ENCODE measurements at places on chromosomes 2 and 18.

GRCh38 chr2:1459727-1460126 is 46.5 kb downstream of the TPO start:
- no peak for DNase-seq

- DNase-seq = no peak
These were observed 29.3 kb downstream of the BCL2L11 start for GRCh38 chr2:111149882-111150455.

DNA sequence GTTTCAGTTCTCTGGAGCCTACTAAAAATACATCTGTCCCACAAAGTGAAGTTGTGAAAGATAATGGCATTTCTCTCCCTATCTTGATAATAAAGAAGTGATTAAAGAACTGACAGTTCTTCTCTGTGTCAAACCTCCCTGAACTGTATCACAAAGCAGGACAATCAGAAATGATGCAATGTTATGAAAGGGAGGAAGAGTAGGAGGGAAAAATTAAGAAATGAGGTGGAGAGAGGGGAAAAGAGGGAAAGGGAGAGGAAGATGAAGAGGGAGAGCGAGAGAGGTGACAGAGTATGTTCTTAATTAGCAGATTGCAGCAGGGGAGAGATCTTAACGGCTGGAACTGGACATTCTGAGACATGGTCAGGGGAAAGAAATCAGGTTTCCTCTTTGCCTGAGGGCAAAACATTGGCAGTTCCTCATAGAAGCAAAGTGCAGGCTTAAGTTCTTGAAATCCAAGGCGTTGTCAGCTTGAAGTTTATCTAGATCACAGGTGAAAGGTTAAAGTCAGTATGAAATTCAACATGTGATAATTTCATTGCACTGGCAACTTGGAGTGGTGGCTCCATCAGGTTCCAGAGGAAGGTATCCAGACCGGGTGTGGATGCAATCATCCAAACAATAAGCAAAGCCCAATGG is 54.6 kb downstream of the RDH14 start:
- DNase-seq = no peak

DNA sequence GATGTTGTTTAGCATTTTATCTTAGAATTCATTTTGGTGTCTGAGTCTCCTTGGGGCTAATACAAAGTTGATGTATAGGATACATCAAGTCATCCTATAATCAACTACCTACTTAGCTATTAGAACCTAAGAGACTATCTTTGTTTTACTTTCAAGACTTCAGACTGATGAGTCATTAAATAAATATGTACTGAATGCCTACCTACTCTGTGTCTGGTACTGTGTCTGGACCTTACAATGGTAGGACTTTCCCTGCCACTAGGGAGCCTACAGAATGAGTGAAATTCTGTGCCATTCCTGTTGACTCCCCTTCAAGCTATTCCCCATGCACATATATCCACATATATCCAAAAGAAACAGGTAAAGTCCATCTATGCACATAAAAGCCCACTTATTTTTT is 114.5 kb downstream of the ERBB4 start:
- DNase-seq = no peak

- DNase-seq = peak; percentile 17
These were observed 1.2 kb downstream of the STK17B start for GRCh38 chr2:196170213-196170605.

GRCh38 chr2:101844055-101844635 is 146.6 kb downstream of the MAP4K4 start:
- no peak for DNase-seq

DNA sequence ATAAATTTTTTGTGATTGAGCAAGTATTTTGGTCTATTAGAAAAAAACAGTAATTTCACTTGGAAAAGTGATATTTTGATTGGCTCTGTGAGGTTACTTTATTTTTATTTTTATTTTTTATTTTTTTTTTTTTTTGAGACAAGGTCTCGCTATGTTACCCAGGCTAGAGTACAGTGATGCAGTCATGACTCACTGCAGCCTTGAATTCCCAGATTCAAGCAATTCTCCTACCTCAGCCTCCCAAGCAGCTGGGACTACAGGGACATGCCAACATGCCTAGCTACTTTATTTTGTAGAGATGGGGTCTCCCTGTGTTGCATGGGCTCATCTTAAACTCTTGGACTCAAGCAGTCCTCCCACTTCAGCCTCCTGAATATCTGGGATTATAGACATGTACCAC is 60.9 kb upstream of the MGAT5 start:
- peak; percentile 75 for DNase-seq

DNA sequence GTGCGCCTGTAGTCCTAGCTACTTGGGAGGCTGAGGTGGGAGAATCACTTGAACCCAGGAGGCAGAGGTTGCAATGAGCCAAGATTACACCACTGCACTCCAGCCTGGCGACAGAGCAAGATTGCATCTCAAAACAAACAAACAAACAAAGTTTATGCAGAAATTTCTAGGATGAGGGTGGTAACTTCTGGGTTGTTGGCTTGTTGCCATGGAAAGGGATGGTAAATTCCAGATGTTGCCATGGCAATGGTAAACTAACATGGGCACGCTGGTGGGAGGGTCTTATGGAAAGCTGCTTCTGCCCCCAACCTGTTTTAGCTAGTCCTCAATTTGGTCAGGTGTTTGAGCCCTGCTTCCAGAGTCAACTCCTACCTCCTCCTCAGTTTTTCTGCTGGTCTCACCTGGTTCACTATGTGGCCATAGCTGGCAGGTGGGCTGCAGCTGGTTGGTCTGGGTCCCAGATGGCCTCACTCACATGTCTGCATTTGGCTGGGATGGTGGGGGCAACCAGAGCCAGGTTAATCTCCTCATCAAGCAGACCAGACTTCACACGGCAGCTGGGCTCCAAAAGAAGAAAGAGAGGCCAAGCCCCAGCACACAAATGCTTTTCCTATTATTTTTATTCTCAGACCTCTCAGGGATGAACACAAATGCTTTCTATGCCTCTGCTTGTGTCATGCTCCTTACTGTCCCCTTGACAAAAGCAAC is 26.6 kb upstream of the TEX44 start:
- no peak for DNase-seq

DNA sequence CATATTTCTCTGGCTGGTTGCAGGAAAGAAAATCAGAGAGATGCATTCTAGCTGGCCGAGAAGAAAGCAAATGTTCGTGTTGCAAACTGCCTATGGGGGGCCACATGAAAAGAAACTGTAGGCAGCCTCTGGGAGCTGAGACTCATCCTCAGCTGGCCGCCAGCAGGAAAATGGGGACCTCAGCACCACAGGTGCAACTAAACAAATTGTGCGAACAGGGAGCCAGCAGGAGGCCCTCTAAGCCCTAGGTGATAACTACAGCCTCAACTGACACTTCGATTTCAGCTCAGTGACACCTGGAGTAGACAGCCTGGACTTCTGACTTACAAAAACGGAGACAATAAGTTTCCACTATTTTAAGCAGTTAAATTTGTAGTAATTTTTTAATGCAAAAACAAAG is 107.3 kb downstream of the DTNB start:
- DNase-seq = no peak

- peak; percentile 99 for DNase-seq
These were observed 189.5 kb downstream of the CTIF start for GRCh38 chr18:48728204-48728833.

DNA sequence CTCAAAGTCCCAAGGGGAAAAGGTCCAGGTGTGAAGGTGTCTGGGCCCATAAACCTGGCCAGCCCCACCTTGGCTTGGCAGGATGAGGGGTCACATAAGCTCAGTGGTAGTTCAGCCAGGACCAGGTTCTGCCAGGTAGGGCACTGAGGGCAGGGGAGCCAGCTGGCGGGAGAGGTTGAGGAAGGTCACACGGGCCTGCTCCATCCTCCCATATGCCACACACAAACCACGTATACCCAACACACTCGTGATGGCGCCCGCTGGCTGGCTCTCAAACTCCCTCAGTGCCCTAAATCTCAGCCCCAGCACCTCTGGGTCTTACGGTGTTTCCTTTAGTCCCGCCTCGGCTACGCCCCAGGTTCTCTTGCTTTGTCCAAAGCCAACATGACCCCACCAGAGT is 160.5 kb downstream of the ZFP36L2 start:
- no peak for DNase-seq

DNA sequence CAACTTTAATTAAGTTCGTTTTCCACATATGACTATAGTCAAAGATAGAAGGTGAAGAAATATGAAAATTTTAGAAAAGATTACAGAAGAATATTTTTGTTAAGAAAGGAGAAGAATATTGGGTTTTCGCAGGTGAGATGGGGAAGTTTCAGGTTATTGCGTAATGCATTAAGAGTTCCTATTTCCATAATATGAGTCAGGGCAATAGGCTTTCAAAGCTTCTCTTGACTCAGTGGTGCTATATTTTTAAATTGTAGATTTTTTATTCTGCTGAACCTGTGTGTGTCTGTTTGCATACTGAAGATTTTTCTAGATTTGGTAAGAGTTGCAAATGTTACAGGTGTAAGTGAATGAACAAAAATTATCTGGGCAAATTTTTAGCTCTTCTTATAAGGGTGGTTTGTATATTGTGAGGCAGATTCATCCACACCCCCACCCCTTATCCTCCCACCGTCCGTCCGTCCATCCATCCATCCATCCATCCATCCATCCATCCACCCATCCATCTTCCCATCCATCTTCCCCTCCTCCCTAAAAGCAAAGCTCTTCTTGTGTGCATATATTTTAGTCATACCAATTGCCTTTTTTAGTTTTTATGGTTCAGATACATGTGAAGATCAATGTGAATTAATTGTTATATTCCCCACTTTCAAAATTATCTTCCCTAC is 69.6 kb downstream of the MYO1B start:
- DNase-seq = no peak

- DNase-seq = peak; percentile 39
These were observed 690.0 kb downstream of the ARHGAP15 start for GRCh38 chr2:143819190-143819735.

DNA sequence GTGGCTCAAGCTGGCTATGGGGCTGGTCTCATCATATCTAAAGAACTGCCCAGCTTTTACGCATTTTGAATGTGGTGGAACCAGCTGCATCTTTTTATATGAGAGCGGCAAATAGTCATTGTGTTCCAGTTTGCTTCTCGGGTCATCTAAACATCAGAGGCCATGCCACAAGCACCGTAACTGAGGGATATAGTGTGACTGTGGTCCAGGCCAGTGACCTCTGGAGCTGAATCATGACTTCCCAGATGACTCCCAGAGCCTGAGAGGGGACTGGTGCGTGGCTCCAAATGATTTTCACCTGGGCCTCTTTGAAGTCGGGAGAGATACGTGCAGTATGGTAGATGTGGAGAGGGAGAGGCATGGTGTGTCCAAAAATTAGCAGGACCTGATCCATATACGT is 271.0 kb downstream of the NEDD4L start:
- no peak for DNase-seq

DNA sequence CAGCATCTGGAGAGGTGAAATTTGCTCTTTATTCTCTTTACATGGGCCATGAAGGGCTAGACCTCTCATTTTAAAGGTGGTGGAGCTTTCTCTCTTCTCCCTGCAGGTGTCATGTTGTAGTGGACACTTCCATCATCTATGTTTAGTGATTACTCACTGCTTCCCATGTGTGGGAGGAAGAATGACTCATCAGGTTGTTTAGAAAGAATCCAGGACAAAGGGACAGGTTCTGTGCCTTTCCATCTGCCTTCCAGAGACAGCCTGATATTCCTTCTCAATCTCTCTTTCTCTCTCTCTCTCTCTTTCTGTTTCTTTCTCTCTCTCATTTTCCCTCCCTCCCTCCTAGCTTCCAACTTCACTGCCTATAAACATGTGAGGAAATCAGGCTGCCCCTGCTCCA is 38.7 kb downstream of the SCG2 start:
- DNase-seq = peak; percentile 65

DNA sequence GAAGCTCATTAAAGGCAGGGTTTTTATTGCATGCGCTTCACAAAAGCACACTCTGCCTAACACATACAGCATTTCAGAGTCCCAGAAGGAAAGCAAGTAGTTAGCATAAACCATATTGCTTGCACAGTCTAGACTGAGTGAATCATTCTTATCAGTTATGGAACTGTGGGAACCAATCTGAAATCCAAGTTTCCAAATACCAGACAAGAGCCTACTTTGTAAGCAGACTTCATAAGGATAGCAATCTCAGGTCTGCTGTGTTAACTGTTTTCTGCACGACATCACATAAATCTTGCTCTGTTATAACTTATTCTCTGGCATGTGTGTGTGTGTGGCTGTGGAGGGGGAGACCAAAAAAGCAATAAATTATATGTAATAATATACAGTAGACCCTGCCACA is 608.1 kb upstream of the REG3G start:
- DNase-seq = peak; percentile 28

GRCh38 chr2:209946539-209946938 is 55.9 kb upstream of the RPE start:
- DNase-seq = no peak

DNA sequence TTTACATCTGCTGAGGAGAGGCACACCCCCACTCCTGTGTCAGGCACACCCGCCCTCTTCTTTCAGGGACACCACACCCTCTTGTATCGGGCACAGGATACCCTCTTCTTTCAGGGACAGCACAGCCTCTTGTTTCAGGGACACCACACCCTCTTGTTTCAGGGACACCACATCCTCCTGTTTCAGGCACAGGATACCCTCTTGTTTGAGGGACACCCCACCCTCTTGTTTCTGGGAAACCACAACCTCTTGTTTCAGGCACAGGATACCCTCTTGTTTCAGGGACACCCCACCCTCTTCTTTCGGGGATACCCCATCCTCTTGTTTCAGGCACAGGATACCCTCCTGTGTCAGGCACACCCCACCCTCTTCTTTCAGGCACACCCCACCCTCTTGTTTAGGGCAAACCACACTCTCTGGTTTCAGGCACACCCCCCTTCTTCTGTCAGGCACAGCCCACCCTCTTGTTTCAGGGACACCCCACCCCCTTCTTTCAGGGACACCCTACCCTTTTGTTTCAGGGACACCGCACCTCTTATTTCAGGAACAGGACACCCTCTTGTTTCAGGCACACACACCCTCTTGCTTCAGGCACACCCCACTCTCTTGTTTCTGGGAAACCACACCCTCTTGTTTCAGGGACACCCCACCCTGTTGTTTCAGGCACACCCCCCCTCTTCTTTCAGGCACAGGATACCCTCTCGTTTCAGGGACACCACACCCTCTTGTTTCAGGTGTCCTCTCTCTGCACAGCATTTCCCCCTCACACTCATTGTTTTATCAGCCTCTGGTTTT is 96.2 kb downstream of the TPO start:
- no peak for DNase-seq

- peak; percentile 73 for DNase-seq
These were observed 317.4 kb upstream of the UBE2E3 start for GRCh38 chr2:180662941-180663471.

GRCh38 chr18:48022021-48022420 is 91.6 kb upstream of the SMAD2 start:
- no peak for DNase-seq

DNA sequence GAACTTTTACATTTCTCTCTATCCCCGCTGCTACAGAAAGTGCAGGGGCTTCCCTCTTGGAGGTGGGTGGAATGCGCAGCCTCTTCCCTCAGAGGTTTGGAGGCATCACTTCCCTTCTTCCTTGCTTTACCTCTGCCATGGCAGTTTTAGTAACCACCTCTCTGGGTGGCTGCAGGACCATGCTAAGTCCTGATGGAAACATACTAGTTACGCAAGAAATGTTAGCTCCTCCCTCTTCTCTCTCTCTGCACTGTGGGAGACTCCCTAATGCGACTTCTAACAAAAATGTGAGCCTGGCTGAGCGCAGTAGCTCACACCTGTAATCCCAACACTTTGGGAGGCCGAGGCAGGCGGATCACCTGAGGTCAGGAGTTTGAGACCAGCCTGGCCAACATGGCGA is 116.8 kb upstream of the RAB6C start:
- DNase-seq = no peak

GRCh38 chr18:36296650-36297416 is 680 bp upstream of the FHOD3 start:
- peak; percentile 82 for DNase-seq
